ENCODE measurements at places on chromosomes 6 and 20.

GRCh38 chr20:62659488-62660239, 17.4 kb downstream of the SLCO4A1 start:
- no peak for DNase-seq

GRCh38 chr6:27139756-27140579, 107.5 kb upstream of the PRSS16 start:
- no peak for DNase-seq

DNA sequence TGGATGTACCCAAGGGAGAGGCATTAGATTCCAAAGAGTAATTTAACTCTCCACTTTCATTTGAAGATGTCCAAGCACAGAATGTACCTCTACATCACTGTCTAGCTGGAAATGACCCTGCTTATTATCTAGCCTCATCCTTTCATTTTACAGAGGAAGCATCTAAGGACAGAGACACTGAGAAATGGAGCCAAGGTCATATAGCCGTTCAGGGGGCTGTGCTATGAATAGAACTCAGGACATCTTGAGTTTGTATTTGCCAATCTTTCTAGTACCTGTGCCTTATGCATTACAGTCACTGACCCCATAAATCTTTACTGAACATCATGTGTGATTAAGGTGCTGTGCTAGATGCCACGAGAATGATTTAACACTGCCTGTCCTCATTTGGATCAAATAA, 138.2 kb upstream of the SPTLC3 start:
- no peak for DNase-seq

DNA sequence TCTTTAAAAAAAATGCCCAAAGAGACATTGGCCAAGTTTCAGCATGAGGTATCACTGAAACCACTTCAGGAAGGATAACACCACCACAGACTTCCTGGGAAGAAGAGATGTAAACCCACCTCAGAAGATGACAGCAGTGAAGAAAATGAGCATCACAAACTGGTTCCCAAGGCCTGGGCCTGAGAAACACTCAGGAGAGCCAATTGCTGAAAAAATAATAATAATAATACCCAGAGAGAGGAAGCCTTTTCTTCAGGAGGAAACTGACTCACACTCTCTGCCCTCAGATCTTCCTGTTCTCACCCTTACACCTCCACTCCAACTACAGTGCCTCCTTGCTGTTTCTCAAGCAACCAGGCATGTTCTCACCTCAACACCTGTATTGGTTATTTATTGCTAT, 68.1 kb upstream of the MAFB start:
- DNase-seq, result no peak

GRCh38 chr20:17762873-17763557, 63.2 kb downstream of the BANF2 start:
- no peak for DNase-seq

DNA sequence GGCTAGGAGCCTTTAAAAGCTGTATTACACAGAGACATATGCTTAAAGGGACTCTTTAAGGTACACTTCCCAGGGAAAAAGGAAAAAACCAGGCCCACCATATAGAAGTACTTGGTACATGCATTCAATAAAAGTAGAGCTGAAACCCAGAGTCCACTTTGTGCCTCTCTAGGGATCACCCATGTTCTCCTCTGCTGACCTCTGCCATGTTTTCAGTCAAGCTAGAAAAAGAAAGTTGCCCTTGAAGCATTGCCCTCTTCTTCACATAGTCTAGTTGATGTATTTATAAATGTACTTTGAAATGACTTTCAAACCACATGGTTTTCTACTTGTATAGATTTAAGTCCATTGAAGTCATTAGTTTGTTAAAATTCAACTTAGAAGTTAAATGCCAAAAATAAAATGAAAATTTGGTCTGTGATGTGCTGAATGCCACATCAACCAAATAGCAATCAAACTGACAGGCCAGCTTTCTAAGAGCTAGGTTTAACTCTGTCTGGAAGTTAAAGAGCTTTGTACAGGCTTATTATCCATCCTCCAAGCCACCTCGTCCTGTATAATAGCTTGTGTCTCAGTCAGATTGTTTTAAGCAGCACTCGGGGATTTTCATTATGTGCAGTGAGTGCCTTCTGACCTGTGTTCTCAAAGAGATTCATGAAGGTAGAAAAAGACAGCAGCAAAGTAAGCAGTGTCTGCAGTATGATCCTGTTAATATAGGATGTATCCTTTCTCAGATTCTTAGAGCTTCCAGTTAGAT, 238.6 kb upstream of the PLN start:
- no peak for DNase-seq

DNA sequence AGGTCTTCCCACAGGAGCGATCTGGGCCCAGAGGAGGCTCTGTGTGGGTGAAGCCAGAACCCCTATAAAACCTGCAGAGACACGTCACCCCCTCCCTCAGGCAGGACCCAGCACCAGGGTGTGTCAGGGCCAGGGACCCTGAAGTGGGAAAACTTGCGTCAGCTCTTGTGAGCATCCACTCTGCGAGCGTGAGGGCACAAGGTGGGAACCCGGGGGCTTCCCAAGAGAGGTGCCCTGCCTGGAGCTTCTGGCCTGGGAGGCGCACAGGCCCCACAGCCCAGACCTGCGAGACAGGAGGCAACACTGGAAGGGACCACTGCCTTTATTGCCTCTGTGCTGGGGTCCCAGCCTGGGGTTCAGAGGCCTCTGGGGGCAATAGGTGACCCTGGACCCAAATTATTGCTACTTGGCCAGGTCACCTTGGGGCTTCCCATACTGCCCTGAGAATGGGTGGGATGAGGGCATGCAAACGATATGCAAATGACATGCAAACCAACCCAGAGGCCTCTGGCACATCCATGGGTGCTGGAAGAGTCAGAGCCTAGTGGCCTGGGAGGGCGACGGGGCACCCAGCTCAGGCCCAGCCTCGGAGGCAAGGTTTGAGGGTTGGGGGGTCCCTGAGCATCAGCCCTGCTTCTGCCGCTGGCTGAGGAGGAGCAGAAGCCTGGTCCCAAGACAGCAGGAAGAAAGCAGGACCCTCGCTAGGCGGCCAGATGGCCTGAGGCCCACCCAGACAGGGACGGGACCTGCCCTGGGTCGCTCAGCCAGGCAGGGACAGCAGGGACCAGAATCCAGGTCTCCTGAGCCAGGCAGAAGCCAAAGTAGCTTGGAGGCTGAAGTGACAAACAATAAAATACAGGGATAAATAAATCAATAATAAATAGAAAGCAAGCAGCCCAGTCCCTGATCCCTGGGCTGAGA, 5.1 kb upstream of the C20orf144 start:
- peak; percentile 24 for DNase-seq

DNA sequence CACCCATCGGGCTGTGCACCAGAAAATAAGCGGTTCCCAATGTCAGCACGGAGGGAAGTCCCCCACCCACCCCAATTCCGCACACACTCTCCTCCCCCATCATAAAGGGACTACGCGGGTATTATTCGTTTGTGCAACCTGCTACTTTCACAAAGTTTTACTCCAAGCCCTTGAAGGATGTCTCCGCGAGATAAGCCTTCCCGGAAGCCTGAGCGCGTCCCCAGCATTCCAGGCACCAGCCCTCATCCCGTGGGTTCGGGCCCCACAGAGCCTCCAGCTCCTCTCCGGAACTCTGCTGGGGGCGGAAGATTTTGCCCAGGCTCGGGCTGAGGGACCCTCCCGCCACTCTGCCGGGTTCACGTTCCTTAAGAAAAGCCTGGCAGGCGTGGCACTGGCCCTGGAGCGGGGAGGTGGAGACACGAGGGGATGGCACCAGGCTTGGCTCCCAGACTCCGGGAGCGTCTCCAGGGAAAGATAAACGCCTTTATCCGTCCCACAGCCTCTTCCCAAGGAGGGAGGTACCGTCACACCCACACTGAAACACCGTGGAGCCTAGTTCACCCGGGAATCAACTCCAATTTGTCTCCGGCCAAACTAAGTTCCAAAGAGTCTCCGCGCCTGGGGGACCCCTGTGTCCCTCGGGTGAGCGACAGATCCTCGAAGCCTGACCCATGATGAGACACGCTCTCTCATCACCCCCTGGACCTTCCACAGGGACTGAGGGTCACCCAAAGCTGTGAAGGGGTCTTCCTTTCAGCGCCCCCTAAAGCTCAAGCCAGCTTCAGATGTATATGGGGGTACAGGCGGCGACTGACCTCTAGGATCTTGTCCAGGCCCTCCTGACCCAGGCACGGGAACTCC, 934 bp downstream of the KCNK5 start:
- DNase-seq, result no peak

GRCh38 chr6:24855395-24856245, 56.9 kb upstream of the ARMH2 start:
- DNase-seq, result peak; percentile 82

- peak; percentile 50 for DNase-seq
Measured at GRCh38 chr6:75349262-75349984, 64.8 kb upstream of the TMEM30A start.

DNA sequence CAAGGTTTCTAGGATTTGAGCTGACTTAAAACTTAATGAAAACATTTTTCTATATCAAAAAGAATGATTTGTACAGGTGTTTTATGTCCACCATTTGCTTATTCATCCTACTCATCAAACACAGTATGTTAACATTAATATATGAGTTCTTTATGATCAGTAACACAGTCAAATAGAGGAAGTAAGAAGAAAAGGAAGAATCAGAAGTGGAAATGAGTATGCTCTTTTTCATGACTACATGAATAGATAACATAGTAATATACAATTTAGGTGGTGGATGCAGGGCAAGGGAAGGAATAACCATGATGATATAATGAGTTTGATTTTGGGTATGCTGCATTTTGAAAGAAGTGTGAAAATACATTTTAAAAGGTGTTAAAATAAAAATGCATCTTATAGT, 16.5 kb downstream of the KPNA5 start:
- no peak for DNase-seq

GRCh38 chr20:49603209-49603627, 35.3 kb upstream of the PTGIS start:
- DNase-seq, result no peak

DNA sequence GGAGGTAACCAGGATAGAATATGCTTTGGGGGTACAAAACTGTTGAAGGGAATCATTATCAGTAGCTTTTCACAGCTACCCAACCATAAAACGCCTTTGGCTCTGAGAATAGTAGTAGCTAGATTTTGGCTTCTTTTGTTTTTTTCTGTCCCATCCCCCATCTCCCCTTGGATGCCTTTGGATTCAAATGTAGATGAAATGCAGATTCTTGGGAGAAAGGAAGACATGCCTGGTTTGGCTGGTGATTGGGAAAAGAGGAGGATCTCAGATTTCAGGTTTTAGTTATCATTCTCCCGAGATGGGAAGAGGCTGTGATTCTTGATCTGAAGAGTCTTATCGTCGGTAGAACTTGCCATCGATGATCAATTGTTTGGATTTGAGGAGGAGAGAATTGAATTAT, 3.5 kb upstream of the CDYL start:
- DNase-seq, result no peak

DNA sequence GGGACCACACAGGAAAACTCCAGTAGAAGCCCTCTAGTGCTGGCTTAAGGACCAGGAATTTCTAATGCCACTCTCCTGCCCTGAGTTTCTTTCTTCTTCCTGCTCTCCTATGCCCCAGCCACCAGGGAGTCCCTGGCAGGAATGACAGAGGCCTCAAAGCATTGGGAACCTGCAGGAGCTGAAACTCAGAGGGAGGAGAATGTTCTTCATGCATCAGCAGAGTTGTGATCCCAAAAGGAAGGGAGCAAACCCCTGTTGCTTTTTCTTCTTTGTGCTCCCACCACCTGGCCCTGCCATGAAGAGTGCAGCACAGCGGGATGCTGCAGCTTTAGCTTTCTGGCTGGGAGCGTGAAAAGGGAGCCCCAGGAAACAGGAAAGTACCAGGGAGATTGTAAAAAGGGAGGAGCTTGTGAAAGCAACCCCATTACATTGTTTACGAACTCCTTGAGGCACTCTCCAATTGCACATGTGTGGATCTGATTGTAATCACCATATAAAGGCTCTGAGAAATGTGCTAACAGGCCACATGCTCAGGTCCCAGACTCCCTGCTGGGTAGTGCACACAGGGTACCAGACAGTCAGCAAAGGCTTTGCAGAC, 34.7 kb upstream of the FKBP1A start:
- no peak for DNase-seq

DNA sequence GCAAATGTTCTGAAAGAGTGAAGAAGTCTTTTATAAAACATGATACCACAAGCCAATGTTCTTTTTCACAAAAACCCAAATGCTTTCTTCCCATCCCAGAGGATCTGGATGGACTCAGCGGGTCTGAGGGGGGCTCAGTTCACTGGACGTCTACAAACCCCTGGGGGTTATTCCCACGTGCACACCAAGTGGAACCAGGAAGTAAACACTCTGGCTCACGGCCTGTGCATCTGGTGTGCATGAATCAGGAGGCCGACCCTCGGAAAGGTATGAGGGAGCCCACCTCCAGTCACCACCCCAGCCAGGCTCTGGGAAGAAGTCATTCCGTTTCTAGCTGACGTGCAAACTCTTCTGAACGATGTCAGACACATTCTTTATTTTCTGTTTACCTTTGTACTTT, 252.2 kb downstream of the DLL1 start:
- DNase-seq, result no peak

- DNase-seq, result no peak
Measured at GRCh38 chr6:164838068-164838615, 471.3 kb downstream of the C6orf118 start.

DNA sequence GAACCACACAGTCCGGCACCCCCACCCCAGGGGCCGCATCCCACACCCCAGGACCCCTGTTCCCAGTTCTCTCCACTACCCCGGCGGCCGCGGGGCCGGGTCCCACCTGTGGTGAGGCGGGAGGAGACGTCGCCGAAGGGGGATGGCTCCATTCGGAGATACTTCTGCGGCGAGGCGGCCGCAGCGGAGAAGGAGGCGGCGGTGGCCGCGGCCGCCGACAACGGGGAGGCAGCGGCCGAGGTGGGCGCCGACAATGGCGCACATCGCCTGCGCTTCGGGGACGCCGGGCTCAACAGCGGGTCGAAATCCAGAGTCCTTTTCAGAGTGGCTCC, 723 bp downstream of the AKIRIN2 start:
- DNase-seq, result peak; percentile 59

DNA sequence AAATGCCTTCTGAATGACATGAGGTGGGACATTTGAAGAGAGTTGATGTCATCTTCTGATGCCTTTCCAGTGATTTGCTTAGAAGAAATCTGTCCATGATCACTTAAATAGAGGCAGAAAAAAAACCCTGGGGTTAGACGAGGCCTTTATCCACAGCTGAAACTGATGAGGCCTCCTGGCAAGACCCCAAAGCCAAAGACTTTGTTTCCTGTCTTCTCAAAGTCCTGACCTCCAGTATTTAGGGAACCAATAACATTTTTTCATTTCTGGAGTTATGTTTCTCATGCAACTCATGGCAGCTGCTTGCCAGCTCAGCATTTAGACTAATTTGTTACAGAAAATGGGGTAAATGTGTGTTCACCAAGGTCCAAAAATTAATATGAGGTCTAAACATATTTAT, 248.0 kb upstream of the PRDM1 start:
- DNase-seq, result no peak

- no peak for DNase-seq
Measured at GRCh38 chr6:26627843-26628242, 31.1 kb downstream of the ABT1 start.

- DNase-seq, result no peak
Measured at GRCh38 chr6:38937839-38938613, 110.6 kb upstream of the GLP1R start.

- no peak for DNase-seq
Measured at GRCh38 chr6:110400208-110400607, 15.2 kb downstream of the DDO start.

Data from D341Med (cell line).